Chondrocyte (in vitro differentiated cells): ENCODE measurements at places on chromosomes 5 and 9. TPM values are rescaled to one million over a fixed set of nuclear protein-coding genes. Genes with fewer than 3 reads are reported as not detected.
A peak's percentile ranks its signal among the peaks of the same experiment; 100 is the strongest.

DNA sequence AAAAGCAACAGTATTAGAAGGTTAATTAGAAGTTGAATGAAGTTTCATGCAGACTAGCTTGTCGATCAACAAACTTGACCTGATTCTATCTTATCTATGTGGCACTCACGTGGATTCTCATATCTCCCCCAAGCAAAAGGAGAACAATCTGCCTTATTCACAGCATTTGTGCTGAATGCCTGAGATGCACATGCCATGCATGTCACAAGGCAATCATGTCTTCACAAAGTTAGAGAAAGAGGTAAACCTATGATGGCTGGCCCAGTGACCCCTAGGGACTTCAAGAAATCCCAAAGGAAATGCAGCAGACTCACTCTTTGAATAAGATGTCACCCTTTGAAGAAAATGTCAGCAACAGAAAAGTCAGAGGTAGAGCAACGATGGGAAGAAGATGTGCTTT, 17.6 kb upstream of the SHOC1 start:
- H3K27ac ChIP-seq: no peak overlapping the region
- peaks cover 2% of the 10 kb centered on the region for H3K36me3 ChIP-seq
- no peak for DNase-seq
- no peak overlapping the region for H3K4me3 ChIP-seq
- no peaks in the 10 kb centered on the region for H3K27me3 ChIP-seq

GRCh38 chr9:19485193-19485592, 76.4 kb downstream of the ACER2 start:
- H3K4me1 ChIP-seq: no peaks in the 10 kb centered on the region
- H3K4me3 ChIP-seq: no peak overlapping the region
- no peak overlapping the region for H3K27ac ChIP-seq

The CCL28 gene
- total RNA-seq: 0.10 TPM in 1 of 3 replicates, not detected in the others

DNA sequence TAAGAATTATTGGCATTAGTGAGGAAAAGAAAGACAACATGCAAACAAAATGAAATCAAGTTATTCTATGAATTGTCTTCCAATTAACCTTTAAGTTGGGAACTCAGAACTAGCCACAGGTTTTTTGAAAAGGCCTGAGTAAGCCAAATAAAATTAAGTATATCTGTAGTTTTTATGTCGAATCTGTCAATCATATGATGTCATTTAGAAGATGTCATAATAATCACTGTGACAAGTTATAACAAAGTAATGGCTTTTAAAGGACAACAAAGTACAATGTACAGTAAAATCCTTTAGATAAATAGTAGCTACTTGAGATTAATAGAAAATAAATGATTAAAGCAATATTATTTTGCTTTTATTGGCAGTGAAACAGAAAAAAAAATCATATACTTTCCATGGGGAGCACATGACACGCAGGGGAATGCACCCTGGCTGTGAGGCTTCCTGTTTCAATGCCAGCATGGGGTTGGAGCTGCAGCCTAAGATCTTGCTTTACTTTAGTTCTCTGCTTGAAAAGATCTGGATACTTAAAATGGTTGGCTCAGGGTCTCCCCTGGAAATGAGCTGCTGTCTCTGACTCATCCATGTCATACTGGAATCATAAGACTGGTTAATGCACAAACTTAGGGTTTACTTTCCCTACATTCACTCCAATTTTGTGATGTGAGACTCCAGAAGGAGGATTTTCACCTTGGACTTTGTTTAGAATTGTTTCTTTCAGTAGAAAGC, 284.3 kb downstream of the TAF11L14 start:
- peak overlapping the region; percentile 85 for H3K27ac ChIP-seq
- no peak for DNase-seq
- no peaks in the 10 kb centered on the region for H3K27me3 ChIP-seq
- H3K4me3 ChIP-seq: peak overlapping the region; percentile 45
- H3K36me3 ChIP-seq: peaks cover 3% of the 10 kb centered on the region

The DOLPP1 gene
- total RNA-seq: 12.3 to 22.5 TPM (median 16.4 TPM) in 3 replicates

The F2RL1 gene
- total RNA-seq: 1.2 to 1.9 TPM (median 1.9 TPM) in 3 replicates

- H3K4me3 ChIP-seq: peak overlapping the region; percentile 49
- H3K27ac ChIP-seq: no peak overlapping the region
- DNase-seq: peak; percentile 90
- no peaks in the 10 kb centered on the region for H3K27me3 ChIP-seq
These were observed 1.6 kb upstream of the SEC16A start for GRCh38 chr9:136484153-136485048.

DNA sequence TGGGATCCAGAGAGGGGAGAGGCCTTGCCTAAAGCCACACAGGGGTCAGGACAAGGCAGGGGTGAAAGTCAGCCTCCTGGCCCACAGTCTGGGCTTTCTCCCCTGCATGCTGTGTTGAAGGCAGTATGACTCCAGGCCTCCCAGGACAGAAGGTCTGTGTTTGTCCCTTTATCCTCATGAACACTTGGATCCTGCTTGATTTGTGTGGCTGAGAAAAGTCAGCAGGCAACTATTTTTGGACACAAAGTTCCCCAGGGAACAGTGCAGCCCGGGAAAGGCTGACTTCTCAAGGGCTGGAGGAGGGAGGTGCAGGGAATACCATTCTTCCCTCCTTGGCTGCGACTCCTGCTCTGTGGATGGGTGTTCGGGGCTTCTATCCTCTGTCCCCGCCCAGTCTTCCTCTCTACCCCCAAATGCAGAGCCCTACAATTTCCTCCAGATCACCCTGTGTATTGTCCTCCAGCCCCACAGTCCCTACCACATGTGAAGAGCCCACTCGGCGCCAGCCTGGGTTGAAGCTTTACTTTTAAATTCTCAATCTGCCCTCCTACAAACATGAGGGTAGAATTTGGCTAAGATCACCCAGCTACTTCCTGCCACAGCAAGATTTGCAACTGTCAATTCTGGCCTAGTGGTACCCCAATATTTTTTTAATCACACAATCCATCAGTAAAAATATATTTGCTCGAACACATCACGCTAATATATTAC, 4.1 kb downstream of the AKNA start:
- DNase-seq: no peak
- peak overlapping the region; percentile 62 for H3K4me3 ChIP-seq
- H3K27me3 ChIP-seq: no peaks in the 10 kb centered on the region
- H3K27ac ChIP-seq: peak overlapping the region; percentile 94
- peaks cover 67% of the 10 kb centered on the region for H3K4me1 ChIP-seq

The PRRX2 gene
- total RNA-seq: 4.9 to 5.7 TPM (median 5.0 TPM) in 3 replicates

GRCh38 chr5:81067406-81067805, 107.2 kb downstream of the RASGRF2 start:
- DNase-seq: no peak
- peaks cover 2% of the 10 kb centered on the region for H3K27me3 ChIP-seq
- H3K36me3 ChIP-seq: no peaks in the 10 kb centered on the region
- H3K27ac ChIP-seq: no peak overlapping the region
- no peaks in the 10 kb centered on the region for H3K4me1 ChIP-seq
- H3K4me3 ChIP-seq: no peak overlapping the region

DNA sequence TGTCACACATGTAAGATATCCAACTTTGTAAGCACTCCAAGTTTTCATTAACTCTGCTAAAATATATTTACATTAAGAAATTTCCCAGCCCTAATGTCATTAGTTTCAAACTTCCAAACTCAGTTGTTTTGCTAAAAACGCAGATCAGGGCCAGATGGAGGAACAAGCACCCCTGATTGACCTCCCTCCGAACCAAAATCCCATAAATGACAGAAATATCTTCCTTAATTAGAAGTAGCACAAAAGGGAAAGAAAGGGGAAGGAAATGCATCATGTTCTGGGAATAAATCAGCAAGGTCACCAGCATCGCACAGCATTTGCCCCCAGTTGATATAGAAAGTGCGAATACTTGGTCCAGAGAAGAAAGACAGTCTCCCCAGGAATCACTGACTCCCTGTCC, 61.4 kb upstream of the RUFY1 start:
- no peak for DNase-seq
- H3K4me1 ChIP-seq: no peaks in the 10 kb centered on the region

The ECSCR gene
- 0.62 TPM in 1 of 3 replicates, not detected in the others for total RNA-seq

The LIFR gene
- total RNA-seq: 5.9 to 7.5 TPM (median 6.6 TPM) in 3 replicates

- no peak for DNase-seq
- no peaks in the 10 kb centered on the region for H3K27me3 ChIP-seq
- no peak overlapping the region for H3K27ac ChIP-seq
- no peak overlapping the region for H3K4me3 ChIP-seq
- H3K36me3 ChIP-seq: peaks cover 4% of the 10 kb centered on the region
These were observed 226.8 kb downstream of the TMEM167A start for GRCh38 chr5:82850393-82850792.
